ENCODE measurements at places on chromosomes 1 and 21. TPM values are rescaled to one million over a fixed set of nuclear protein-coding genes. Genes with fewer than 3 reads are reported as not detected.
A peak's percentile ranks its signal among the peaks of the same experiment; 100 is the strongest.

Gene HJV
- total RNA-seq, result not detected

DNA sequence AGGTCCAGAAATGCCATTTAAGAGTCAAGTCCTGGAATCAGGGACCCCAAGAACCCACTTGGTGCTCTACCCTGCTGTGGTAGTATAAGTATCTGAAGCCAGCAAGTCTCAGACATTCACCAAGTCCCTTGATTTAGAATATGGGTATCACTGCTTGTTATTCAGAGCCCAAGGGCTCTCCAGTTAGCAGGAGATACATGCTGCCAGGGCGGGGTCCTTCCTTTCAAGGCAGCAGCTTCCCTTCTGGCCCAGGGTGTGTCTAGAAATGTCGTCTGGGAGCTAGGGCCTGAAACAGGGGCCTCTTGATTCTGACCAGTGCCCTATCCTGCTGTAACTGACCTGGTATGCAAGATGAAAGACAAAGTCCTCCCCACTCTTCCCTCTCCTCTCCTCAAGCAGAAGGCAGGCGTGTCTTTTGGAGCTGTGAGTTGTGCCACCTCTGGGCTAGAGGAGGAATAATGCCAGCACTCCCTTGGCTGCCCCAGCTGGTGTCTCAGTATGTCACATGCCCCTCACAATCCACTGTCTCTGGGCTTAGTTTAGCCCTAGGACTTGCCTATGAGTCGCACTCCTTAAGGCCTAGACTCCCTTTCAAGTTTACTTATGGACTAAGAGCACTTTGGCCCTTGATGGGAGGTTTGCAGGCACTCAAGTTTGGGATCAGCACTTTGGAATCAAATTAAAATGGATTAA lies 200.2 kb downstream of the MRPL39 start:
- H3K4me3 ChIP-seq, result no peak overlapping the region
- H3K4me1 ChIP-seq, result peaks cover 16% of the 10 kb centered on the region
- no peak overlapping the region for H3K27ac ChIP-seq
- DNase-seq, result no peak
- H3K36me3 ChIP-seq, result peaks cover 16% of the 10 kb centered on the region
- H3K27me3 ChIP-seq, result no peaks in the 10 kb centered on the region

DNA sequence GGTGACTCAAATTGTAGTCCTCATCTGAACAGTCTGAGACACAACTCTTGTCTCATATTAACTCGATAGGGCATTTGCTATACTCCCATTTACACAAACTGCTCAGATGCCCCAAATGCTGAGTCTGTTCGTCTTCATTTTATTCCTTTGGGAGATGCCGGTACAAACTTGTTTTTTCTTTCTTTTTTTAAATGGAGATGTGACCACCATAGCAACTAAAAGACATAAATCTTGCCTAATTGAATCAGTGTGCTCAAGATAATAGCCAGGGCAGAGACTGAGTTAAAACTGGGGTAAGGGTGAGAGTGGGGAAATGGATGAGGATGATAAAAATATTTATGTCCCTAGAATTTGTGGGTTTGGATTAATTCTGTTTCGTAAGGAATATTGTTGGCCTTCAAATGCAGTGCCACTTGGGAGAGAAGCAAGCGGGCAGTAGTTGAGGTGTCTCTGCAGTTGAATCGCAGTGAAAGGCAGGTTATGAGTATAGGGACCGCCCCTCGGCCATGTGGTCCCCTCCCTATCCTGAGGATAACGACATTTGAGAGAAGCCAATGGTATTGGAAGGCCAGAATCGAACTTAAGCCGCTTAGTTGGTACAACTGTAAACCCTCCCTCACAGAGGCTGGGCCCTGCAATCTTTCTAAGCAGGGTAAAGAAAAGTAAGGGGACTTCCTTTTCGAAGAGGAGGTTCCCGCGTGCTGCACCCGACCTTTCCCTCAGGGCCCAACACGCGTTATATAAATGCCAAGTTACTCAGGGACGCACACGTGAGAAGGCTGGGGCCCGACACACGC lies 859 bp upstream of the LRRC8B start:
- H3K27me3 ChIP-seq, result no peaks in the 10 kb centered on the region
- no peak overlapping the region for H3K4me3 ChIP-seq
- peak; percentile 79 for DNase-seq
- H3K36me3 ChIP-seq, result peaks cover 8% of the 10 kb centered on the region
- peaks cover 26% of the 10 kb centered on the region for H3K4me1 ChIP-seq

DNA sequence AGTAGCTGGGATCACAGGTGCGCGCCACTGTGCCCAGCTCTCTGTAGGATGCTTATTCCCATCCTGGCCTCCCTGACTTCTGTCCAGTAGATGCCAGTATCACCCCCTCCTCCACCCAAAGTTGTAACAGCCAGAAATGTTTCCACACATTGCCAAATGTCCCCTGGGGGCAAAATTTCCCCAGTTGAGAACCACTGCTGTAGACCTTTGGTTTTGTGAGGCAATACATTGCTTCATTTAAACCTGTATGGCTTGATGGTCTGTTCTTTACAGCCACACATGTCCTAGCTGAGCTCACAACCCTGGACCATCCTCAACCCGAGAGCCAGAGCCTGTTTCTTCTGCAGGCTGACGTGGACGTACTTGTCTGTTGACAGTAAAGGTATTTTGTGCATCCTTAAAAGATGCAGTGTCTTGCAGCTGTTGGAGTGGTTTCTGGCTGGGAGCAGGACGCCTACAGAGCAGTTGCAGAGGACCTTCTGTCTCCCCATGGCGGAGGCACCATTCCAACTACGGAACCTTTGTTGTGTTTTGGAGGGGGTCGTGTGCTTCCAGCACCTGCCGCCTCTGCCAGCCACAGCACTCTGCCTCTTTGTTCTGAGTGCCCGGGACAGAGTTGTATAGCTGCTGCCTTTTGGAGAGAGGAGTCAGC lies 26.6 kb downstream of the DOP1B start:
- no peak overlapping the region for H3K27ac ChIP-seq
- no peak overlapping the region for H3K4me3 ChIP-seq
- no peaks in the 10 kb centered on the region for H3K27me3 ChIP-seq
- no peaks in the 10 kb centered on the region for H3K36me3 ChIP-seq
- H3K4me1 ChIP-seq, result peaks cover 2% of the 10 kb centered on the region
- DNase-seq, result no peak

DNA sequence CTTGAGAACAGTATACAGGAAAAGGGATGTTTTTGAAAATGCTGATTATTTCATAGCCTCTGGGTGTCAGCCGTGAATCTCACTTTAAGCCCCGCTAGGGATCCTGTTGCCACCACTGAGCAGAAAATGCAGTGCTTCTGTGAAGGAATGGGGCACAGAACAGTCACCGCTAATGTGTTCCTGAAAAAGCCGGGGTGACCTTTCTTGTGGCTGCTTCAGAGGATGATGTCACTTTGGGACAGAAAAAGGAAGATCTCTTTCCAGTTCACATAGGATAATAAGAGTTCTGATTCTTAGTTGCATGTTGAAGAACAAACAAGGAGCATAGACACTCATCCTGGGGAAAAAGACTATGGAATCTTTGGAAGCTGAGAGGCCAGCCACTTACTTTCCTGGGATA lies 349.6 kb downstream of the DISC1 start:
- no peaks in the 10 kb centered on the region for H3K27me3 ChIP-seq
- peaks cover 30% of the 10 kb centered on the region for H3K4me1 ChIP-seq
- DNase-seq, result no peak
- no peak overlapping the region for H3K27ac ChIP-seq

- no peak overlapping the region for H3K4me3 ChIP-seq
- H3K27ac ChIP-seq, result no peak overlapping the region
- DNase-seq, result no peak
- no peaks in the 10 kb centered on the region for H3K36me3 ChIP-seq
- H3K4me1 ChIP-seq, result no peaks in the 10 kb centered on the region
These were observed 23.5 kb upstream of the TSPEAR start for GRCh38 chr21:44734841-44735240.
